SIG-M5 (cell line): ENCODE measurements at places on chromosomes 7 and 10.

DNA sequence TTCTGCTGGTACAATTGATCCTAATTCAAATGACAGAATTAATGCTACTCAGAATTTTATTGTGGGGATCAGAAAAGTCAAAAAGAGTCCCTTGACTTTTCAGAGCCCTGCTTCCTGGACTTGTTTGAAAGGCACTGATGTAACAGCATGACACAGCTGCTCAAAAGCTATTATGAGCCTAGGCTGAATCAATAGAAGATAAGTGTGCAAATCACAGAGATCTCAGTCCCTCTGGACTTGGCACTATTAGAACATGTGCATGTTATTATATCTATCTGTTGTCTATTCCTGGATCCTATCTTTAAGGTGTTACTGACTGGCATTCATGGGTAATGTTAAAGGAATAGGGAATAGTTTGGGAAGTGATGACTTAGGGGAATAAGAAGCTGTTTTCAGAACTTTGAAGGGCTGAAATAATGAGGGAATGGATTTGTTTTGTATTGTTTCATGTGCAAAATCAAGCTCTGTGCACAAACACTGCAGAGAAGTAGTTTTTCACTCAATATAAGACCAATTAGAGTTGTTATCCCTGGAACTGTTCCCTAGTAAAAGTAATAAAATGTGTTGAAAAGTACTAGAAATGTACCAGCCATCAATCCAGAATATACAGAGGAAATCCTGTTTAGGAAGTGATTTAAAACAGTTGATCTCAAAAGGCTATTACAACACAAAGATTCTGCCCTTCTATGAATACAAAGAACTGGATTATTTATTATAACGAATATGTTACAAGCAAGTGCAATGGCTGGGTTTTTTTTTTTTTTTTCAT lies 814.9 kb upstream of the C7orf33 start:
- DNase-seq = no peak

GRCh38 chr7:75989500-75990388 lies 4.7 kb downstream of the TMEM120A start:
- DNase-seq = no peak

DNA sequence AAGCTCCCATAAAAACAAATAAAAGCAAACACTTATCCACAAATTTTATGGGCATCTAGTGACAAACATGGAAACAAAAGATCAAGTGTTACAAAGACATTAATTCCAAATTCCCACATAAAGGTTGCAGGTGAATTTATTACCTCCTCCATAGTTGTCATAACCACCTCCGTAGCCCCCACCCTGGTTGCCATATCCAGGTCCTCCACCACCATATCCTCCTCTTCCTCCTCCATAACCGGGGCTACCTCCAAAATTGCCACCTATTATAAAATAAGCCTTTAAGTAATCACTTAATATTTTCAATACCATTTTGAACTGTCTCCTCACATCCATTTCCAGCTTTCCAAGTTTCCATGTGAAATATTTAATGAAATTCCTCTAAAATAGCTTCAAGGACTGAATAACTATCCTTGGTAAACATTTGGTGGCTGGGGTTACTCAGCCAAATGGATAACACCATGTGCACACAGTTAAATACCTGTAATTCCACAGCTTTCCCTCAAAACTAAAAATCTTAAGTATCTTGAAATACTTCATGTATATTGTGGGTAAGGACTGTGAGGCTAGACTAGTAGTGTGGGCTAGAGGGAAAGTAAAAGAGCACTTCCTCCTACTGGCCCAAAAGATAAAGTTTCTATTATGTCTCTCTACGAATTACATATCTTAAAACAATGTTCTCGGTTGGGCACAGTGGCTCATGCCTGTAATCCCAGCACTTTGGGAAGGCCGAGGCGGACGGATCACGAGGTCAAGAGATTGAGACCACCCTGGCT lies 6.9 kb downstream of the HNRNPA2B1 start:
- DNase-seq = no peak

- no peak for DNase-seq
Measured at GRCh38 chr7:11706666-11707605, 125.1 kb downstream of the THSD7A start.

- no peak for DNase-seq
Measured at GRCh38 chr10:71131508-71132088, 80.8 kb upstream of the UNC5B start.

DNA sequence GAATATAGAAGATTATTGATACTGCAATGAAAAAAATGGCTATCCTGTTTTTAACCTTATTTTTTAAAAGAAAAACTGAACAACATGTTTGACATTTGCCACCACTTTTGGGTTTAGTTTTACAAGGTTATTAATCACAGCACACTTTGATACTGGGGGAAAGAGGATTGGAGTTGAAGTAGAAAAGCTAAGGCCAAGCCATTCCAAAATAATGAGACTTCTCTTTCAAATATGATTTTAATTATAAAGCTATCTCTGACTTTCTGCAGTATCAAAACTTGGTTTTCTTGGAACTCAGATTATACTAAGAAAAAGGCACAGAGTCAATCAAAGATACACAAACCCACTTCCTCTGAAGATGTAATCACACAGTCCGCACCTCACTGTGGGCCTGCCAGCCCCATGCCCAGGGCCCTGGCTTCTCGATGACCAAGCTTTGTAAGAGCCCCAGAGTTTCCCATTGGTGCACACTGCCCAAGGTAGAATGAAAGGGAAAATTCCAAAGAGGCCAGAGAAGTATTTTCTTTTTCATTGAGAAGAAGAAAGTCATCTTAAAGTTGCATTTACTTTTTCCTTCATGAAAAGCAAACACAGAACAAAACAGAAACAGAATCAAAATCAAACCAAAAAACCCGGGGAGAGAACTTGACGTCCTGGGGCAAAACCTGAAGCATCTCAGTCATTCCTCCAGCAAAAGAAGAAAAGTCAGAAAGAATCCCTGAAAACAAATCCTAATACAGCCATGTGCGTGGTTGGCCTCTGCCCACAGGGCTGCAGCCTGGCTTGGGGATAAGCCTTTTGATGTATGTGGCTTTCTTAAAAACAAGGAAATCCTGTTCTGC lies 187.7 kb upstream of the KLF6 start:
- DNase-seq = no peak

- no peak for DNase-seq
Measured at GRCh38 chr7:93823621-93824020, 66.9 kb downstream of the TFPI2 start.

DNA sequence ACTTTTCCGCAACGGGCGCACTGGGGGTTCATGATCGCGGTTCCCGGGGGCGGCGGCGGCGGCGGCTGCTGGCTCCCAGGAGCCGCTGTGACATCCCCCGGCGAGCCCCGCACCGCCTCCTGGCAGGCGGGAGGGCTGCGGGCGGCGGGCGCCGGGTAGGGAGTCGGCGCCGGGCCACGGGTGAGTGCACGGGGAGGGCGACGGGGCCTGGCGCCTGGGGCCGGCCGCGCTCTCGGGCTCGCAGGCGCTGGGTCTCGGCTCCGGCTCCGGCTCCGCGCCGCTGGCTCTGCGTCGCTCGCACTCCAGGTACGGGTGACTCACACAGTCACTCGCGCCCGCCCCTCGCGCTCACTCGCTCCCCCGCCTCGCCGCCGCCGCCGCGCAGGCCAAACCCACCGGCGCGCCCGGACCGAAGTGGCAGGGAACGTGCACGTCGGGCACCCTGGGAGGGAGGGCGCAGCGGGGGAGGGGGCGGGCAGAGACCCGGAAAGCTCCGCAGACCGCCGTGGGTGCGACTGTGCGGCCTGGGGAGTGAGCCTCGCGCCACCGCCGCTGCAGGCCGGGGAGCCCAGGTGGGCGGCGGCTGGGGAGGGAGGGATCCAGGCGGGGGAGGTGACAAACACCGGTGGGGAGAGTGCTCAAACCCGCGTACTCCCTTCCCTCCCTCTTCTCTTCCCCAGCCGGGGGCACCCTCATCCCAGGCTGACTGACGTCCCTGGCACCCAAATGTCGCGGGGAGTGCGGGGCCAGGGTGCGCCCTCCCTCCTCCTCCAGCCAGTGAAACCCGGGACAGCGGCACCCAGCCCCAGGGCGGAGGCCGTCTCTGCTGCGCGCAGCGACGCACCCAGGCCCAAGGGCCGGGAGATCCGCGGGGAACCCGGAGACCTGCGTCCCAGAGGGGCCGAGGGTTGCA lies 276.9 kb upstream of the NEBL start:
- DNase-seq = no peak

GRCh38 chr10:71390921-71391690 lies 5.6 kb upstream of the CDH23 start:
- no peak for DNase-seq

- no peak for DNase-seq
Measured at GRCh38 chr7:107526672-107527071, 37.0 kb downstream of the COG5 start.

DNA sequence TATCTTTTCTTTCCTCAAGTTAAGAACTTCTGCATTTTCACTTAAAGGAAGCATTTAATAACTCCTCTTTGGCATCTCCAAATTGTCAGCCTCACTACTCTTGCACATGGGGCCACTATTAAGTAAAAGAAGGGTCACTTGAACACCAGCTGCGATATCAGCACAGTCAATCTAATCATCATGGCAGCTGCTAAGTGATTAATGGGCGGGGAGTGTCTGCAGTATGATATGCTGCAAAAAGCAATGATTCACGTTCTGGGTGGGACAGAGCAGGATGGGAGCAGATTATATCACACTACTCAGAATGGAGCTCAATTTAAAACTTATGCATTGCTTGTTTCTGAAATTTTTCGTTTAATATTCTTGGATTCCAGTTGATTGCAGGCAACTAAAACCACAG lies 447.4 kb upstream of the PFKP start:
- DNase-seq = no peak

DNA sequence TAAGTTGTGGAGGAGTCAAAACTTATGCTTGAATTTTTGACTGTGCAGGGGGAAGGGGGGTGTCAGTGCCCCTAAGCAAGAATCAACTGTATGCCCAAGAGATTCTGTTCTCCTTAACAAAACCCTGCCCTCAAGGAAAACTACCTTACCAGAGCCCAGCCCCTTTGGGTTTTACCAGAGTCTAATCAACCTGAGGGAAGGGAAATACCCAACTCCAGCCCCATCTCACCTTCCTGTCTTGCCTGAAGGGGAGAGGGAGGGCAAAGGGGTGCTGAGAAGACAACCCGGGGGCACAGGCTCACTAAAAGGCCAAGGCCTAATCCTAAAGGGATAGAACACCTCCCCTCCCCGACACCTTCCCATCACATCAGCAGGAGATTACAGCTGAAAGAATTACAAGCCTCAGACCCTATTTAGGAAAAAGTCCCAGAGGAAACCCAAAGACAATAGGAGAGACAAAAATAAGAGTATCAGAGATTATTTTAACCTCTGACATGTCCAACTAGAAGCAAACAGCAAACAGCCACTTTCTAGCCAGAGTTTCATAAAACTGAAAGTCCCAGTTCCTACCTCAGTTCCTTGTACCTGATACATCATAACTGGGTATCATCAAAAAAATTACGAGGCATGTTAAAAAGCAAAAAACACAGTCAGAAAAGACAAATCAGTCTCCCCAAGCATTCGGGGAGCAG lies 26.8 kb upstream of the C7orf33 start:
- DNase-seq = no peak

- DNase-seq = no peak
Measured at GRCh38 chr7:140212100-140212881, 35.5 kb upstream of the KDM7A start.

- no peak for DNase-seq
Measured at GRCh38 chr10:95469676-95470075, 91.5 kb downstream of the SORBS1 start.

GRCh38 chr7:31307972-31308371 lies 32.6 kb downstream of the NEUROD6 start:
- no peak for DNase-seq

DNA sequence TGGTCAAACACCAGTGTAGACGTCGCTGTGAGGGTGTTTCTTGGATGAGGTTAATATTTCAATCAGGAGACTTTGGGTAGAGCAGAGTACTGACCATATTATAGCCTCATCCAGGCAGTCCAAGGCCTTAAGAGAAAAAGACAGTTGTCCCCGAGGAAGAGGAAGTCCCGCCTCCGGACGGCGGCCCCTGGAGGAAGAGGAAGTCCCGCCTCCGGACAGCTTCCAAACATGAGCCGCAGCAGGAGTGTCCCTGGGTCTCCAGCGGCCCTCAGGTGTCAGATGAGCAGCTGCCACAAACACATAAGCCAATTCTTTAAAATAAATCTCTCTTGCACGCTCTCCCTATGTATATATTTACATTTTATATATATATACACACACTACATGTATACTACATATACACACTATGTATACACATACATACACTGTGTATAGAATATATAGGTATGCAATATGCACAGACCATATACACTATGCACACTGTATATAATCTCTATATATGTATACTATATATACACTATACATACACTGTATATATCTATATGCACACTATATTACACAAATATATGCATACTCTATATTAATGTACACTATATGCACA lies 37.5 kb downstream of the PWWP2B start:
- DNase-seq = no peak

DNA sequence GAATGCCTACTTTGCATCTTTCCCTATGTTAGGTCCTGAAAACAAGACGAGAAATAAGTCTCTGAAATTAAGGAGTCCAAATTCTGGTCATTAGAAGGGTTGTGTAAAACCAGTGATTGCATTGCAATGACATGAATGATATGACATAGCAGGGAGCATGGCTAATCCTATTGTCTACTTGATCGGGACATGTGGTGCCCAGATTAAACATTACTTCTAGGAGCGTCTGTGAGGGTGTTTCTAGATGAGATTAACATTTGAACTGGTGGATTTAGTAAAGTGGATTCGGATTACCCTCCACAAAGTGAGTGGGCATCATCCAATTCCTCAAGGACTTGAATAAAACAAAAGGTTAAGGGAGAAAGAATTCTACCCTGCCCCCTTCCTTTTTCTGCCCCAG lies 434.9 kb upstream of the KLF6 start:
- no peak for DNase-seq

DNA sequence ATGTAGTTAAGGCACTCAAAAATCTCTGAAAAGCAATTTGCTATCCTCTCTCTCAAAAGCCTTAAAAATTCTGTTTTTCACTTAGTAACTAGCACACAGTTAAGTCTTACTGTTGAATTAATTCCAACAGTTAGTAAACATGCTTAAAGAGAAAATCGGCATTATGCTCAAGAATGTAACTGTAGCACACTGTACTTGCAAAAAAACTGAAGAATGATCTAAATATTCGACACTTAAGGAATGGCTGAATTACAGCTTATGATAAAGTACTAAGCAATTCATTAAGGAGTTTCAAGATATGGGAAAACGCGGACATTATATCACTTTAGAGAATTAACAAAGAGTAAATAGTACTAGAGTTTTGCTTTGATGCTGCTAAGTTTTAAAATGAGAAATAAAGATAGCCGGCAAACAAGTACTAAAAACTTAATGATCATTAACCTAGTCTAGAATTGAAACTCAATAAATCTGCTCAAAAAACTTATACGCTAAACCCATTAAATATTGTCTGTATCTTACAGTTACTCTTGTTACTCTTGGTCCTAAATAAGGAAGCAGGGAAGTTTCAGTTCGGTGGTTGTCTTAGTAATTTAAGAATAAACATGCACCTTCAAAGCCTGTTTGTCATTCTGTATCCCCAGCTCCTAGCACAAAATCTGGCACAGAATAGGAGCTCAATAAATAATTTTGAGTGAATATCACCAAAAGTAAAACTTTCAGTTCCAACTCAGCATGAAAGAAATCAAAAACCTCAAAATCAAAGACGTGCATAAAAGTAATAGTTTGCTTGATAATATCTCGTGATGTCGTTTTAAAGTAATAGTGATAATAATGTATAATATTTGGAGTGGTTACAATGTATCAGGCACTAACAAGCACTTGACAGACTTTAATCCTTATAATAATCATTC lies 1.2 kb downstream of the TRDMT1 start:
- no peak for DNase-seq

- no peak for DNase-seq
Measured at GRCh38 chr10:968546-969199, 19.6 kb upstream of the GTPBP4 start.

GRCh38 chr7:73827567-73828106 lies 3.2 kb upstream of the CLDN4 start:
- DNase-seq = no peak
